Suprapubic skin (tissue), 4 donors: ENCODE measurements at places on chromosomes 13 and 19. TPM values are rescaled to one million over a fixed set of nuclear protein-coding genes. Genes with fewer than 3 reads are reported as not detected.

GRCh38 chr13:52012512-52012836, 276 bp downstream of the ALG11 start:
- DNase-seq, result no peak

GRCh38 chr13:33204130-33204927, 81.2 kb downstream of the STARD13 start:
- peak; percentile 83 for DNase-seq

- DNase-seq, result no peak
Observed at GRCh38 chr13:90968166-90968904, 379.2 kb upstream of the MIR17HG start.

- DNase-seq, result no peak
Observed at GRCh38 chr19:46678110-46678732, 17.2 kb upstream of the DACT3 start.

DNA sequence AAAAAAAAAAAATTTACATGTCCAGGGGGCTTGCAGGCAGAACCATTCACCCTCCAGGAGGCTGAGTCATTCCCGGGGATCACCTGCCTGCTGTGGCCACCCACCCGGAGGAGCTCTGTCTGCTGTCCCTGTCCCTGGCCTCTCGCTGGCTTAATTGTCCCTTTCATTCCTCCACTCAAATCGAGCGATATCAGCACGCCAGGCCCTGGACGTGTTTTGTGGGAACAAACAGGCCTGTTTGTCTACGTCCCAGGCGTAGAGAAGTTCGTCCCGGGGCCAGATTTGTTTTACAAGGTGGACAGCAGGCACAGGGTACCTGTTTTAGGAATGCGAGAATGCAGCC, 21.2 kb downstream of the SULT2B1 start:
- no peak for DNase-seq

GRCh38 chr13:99072941-99073340, 95.1 kb upstream of the DOCK9 start:
- no peak for DNase-seq

GRCh38 chr13:44063881-44064280, 184.2 kb downstream of the LACC1 start:
- DNase-seq, result no peak

Gene ERCC5
- total RNA-seq, result 31.6 TPM

Gene ZNF90
- total RNA-seq, result 4.4 TPM

Gene PCDH8
- not detected for total RNA-seq

Gene TMEM38A
- 2.3 TPM for total RNA-seq

Gene ZNF460
- total RNA-seq, result 75.2 TPM
